GM23338 (cell line): ENCODE measurements at places on chromosomes 3 and 15.

- no peak for DNase-seq
These were observed 25.1 kb downstream of the ACAA1 start for GRCh38 chr3:38111696-38112377.

GRCh38 chr15:96349857-96350720 lies 19.6 kb downstream of the NR2F2 start:
- no peak for DNase-seq

- DNase-seq, result peak; percentile 17
These were observed 10.4 kb upstream of the POLR2M start for GRCh38 chr15:57696146-57696545.

- peak; percentile 95 for DNase-seq
These were observed 118.7 kb downstream of the NUP210 start for GRCh38 chr3:13301286-13301987.

DNA sequence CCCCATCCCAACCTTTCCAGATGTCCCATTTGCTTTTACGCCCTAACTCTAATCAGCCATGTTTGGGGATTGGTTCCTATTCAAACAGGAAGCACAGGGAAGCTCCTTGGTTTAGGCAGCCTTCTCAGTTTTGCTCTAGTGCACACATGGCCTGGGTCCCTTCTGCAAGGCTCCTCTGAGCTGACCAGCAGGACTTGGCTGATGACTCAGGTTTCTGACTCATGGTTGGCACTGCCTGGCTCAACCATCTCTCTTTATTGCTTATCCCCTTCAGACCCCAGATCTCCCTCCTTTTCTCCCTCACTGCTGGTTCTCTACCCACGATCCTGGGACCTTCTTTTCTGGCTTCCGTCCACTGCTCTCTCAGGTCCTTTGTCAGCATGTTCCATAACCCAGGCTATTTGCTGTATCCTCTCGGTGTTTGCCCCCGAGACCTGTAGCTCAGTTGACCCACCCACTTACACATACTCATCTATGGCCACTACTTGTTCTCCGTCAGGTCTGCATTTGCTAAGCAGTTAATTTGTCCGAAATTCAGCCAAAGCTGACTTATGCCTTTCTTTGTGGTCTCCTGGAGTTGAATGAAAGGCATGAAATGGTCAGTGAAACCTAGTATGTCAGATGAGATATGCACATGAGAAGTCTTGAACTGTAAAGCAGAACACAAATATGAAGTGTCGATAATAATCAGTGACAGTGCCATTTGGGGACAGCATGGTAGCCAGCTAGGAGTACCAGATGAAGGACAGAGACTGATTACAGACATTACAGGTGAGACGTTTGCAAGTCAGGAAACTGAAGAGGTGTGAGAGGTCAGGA lies 323.5 kb upstream of the ROPN1 start:
- no peak for DNase-seq

DNA sequence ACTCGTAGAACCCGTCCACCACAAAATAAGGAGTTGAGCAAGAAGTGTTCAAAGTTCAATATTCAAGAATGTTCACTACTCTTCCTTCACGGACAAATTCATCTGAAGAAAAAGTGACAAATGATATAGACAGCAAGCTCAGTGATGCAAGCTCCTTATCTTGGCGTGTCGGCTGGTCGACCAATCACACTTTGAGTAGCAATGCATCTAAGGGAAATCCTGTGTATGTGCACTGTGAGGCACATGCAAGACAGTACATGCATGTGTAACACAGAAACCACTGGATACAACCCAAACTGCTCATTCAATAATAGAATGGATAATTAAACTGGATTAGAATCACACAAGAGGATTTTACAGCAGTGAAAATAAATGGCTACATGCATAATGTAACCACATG lies 64.4 kb upstream of the CSPG5 start:
- DNase-seq, result no peak

DNA sequence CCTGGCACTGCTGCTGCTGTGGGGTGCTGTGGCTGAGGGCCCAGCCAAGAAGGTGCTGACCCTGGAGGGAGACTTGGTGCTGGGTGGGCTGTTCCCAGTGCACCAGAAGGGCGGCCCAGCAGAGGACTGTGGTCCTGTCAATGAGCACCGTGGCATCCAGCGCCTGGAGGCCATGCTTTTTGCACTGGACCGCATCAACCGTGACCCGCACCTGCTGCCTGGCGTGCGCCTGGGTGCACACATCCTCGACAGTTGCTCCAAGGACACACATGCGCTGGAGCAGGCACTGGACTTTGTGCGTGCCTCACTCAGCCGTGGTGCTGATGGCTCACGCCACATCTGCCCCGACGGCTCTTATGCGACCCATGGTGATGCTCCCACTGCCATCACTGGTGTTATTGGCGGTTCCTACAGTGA lies 2.1 kb downstream of the GRM2 start:
- DNase-seq, result no peak

- DNase-seq, result no peak
These were observed 401.2 kb upstream of the C2CD4B start for GRCh38 chr15:62566248-62566647.

GRCh38 chr15:80620931-80621330 lies 74.2 kb upstream of the ABHD17C start:
- no peak for DNase-seq

- no peak for DNase-seq
These were observed 478.3 kb upstream of the TPRG1 start for GRCh38 chr3:188693435-188693834.

GRCh38 chr15:83204697-83205096 lies 2.9 kb downstream of the HDGFL3 start:
- peak; percentile 71 for DNase-seq

DNA sequence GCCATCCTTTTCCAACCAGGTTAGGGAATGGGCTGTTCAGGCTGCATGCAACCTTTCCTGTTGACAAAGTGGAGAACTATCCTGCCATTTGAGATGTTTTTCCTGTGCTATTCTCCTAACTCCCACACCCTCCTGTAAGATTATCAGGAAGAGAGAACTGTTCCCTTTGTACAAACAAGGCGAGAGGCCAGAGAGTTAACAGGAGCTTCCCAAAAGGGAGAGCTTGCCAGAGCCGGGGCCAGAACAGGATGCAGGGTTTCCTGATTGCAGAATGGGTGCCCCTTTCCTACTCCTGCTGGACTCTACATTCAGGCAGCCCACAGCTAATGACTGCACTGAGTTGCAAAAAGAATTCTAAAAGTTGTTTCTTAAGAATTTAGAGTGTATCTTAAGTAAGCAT lies 17.1 kb downstream of the PML start:
- no peak for DNase-seq

- DNase-seq, result peak; percentile 25
These were observed 1.7 kb upstream of the MAN2A2 start for GRCh38 chr15:90901175-90902039.

DNA sequence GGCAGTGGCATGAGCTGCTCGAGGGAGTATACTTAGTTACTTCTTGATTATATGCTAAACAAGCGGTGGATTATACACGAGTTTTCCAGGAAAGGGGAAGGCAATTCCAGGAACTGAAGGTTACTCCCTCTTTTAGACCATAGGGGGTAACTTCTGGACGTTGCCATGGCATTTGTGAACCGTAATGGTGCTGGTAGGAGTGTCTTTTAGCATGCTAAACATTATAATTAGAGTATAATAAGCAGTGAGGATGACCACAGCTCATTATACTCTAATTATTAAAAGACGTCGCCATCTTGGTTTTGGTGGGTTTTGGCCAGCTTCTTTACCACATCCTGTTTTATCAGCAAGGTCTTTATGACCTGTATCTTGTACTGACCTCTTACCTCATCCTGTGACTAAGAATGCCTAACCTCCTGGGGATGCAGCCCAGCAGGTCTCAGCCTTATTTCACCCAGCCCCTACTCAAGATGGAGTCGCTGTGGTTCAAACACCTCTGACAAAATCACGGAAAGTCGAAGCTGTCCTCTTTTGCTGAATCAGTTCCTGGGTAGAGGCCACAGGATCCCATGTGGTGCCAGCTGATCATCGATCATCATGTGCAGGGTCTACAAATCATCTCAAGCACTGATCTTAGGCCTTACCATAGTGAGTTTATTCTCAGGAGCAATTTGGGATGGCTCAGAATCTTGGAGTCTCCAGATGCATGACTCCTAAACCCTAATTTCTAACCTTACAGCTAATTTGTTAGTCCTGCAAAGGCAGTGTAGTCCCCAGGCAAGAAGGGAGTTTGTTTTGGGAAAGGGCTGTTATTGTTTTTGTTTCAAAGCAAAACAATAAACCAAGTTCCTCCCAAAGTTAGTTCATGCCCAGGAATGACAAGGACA lies 149.1 kb downstream of the TJP1 start:
- DNase-seq, result no peak

- DNase-seq, result peak; percentile 67
These were observed 619 bp downstream of the TTBK2 start for GRCh38 chr15:42919799-42920518.

DNA sequence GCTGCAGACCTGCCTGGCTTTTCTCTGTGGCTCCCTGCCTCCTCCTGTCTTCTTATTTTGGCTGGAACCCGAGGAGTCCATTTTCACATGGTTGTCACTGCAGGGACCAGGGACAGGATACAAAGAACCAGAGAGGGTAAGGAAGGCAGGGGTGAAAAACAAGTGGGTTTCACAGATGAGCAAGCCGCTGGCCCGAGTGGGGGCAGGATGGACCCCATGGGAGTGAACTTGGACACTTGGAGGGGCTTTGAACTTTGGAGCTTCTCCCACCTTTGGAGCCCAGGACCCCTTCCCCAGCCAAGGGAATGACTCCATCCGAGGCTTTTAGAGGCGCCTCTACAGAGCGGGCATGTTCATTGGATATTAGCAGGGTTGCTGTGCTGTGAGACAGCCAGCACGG lies 26.9 kb upstream of the ADCY5 start:
- no peak for DNase-seq

DNA sequence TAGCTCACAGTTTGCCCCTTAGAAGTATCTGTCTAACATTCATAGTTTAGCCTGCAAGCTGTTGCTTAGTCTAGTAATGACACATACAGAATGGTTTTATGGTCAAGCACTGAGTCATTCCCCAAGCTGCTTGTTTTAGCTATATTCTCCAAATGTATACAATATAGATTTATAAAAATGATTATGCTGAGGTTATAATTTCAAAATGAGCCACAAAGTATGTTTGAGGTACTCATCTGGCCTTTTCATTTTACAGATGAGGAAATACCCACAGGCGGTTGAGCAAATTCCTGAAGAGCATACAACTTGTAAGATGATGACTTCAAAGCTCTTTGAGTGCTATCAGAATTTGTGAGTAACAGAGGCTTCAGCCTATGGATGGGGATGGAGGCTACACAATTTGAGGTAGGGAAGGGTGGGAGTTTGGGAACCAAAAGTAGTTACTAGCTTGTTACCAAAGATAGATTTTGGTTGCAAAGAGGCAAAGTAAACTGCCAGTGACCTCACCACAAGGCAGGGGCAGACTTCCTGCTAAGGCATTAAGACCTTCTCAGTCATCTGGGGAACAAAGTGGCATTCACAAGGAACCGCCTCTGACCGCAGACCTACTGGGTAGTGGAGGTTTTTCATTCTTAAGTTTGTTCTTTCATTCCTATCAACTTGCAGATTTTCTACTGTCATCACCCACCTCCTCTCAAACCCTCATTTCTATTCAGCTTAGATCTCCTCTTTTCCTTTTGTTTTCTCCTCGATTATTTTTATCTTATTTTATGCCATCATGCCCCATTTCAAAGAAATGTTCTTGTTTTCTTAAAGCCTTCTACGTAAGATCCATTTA lies 257.2 kb upstream of the NECTIN3 start:
- no peak for DNase-seq

- no peak for DNase-seq
These were observed 325.2 kb upstream of the MEIS2 start for GRCh38 chr15:37425541-37425940.

- no peak for DNase-seq
These were observed 4.8 kb downstream of the ARF4 start for GRCh38 chr3:57592306-57592705.

DNA sequence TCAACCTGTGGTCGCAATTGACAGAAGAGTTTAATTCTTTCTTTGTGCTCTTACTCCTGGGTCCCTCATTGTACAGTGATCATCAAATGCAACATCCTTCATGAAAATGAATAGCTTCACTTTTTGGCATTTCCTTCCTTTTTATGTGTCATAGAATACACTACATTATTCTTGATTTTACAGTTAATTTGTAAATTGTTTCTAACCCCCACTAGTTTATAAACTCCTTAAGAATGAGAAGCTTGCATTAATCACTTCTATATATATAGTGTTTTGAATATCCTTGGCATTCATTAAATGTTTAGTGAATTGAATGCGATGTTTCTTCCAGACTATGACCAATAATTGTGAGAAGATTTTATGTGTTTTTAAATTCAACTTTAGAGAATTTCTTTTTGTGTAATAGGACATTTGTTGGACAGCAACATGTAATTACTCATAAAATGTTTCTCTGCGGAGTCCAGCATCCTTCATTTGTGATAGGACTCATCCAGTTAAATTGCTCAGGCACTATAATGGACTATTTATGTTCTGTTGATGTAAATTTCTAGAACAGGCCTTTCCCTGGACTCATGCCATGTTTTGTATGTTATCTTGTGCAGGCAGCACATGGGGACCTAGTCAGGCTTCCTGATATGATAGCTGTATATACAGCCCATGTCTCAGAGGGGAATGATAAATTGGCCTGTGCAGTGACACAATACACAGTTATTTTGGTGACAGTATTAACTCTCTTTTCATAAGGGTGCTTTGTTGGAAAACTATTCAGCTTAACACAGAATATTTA lies 51.3 kb downstream of the MBNL1 start:
- no peak for DNase-seq

DNA sequence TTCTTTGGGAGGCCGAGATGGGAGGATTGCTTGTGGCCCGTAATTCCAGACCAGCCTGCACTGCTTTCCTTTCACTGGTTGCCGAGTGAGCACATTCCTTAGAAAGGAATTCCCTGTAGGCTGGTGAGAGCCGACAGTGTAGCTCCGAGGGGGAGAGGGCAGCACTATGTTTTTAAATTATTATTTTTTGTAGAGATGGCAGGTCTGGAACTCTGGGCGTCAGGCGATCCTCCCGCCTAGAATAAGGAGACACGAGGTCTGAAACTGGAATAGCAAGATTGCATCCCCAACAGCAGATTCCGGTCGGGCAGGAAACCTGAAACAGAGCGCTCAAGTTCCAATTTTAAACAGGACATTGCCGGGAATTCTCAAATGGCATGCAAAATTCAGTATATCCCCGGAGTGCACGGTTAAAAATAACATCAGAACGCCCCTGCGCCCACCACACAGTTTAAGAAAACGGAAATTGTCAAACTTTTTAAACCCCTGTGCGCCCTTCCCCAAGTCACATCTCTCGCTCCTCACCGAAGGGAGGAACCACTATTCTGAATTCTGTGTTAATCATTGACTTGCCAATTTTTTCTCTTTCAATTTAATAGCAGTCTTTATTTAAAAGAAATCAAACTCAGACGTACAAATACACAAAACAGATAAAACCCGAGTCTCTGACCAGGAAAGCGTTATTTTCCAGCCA lies 643 bp upstream of the RNU5B-1 start:
- DNase-seq, result peak; percentile 81

- DNase-seq, result no peak
These were observed 133.7 kb upstream of the BCL6 start for GRCh38 chr3:187878772-187879518.

DNA sequence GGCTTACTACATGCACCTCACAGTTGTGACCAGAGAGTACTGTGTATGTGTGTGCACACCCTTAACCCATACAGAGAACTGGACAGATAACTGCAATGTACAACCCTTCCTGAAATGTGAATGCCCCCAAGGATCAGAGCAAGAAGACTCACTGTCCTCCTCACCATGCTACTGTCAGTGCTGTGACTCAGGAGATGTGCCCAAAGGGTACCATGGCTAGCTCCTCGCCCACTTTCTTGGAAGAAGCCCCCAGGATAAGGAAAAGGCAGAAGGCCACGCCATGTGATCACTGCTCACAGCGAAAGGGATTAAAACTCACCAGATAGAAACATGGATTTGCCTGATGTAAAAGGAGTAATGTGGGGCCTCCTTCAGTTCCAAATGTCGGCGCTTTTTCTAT lies 41.8 kb downstream of the UBP1 start:
- DNase-seq, result no peak
